CD4-positive, alpha-beta T cell (primary cell): ENCODE measurements at places on chromosomes 1 and 21. TPM values are rescaled to one million over a fixed set of nuclear protein-coding genes. Genes with fewer than 3 reads are reported as not detected.
A peak's percentile ranks its signal among the peaks of the same experiment; 100 is the strongest.

The NTRK1 gene
- total RNA-seq: 0.52 TPM

The RHBG gene
- not detected for total RNA-seq

The TXLNA gene
- total RNA-seq: 6.3 TPM

The MROH7 gene
- total RNA-seq: 0.19 TPM

The ADORA1 gene
- total RNA-seq: not detected

The TTC24 gene
- 5.7 TPM for total RNA-seq

The CD1E gene
- not detected for total RNA-seq

The CLCA2 gene
- total RNA-seq: not detected

The MTFR1L gene
- total RNA-seq: 28.0 TPM

The S100A9 gene
- 43.6 TPM for total RNA-seq

The SPRR4 gene
- not detected for total RNA-seq

The HES4 gene
- 30.9 TPM for total RNA-seq

The MAP10 gene
- total RNA-seq: 1.2 TPM

DNA sequence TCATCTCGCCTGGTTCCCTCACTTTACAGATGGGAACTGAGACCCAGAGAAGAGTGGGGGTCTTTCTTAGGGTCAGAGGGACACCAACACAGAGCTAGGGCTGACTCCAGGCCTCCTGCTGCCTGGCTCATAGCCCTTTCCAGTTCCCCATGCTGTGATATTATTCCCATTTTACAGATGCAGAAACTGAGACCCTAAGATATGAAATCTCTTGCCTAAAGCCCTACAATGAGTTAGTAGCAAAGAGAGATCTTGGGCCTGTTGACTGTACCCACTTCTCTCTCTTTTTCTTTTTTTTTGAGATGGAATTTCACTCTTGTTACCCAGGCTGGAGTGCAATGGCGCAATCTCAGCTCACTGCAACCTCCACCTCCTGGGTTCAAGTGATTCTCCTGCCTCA lies 49.9 kb downstream of the SLC9A1 start:
- H3K27me3 ChIP-seq: no peaks in the 10 kb centered on the region
- peaks cover 20% of the 10 kb centered on the region for H3K4me1 ChIP-seq
- H3K36me3 ChIP-seq: peaks cover 23% of the 10 kb centered on the region
- no peak overlapping the region for H3K4me3 ChIP-seq
- no peak overlapping the region for H3K27ac ChIP-seq

- H3K4me1 ChIP-seq: no peaks in the 10 kb centered on the region
- H3K36me3 ChIP-seq: no peaks in the 10 kb centered on the region
- H3K4me3 ChIP-seq: no peak overlapping the region
- no peak for DNase-seq
These were observed 96.7 kb upstream of the GADD45A start for GRCh38 chr1:67588178-67588855.

GRCh38 chr1:211935448-211935970 lies 99.8 kb downstream of the INTS7 start:
- DNase-seq: no peak
- no peak overlapping the region for H3K27ac ChIP-seq
- peaks cover 2% of the 10 kb centered on the region for H3K4me1 ChIP-seq
- no peak overlapping the region for H3K4me3 ChIP-seq
- H3K36me3 ChIP-seq: no peaks in the 10 kb centered on the region

DNA sequence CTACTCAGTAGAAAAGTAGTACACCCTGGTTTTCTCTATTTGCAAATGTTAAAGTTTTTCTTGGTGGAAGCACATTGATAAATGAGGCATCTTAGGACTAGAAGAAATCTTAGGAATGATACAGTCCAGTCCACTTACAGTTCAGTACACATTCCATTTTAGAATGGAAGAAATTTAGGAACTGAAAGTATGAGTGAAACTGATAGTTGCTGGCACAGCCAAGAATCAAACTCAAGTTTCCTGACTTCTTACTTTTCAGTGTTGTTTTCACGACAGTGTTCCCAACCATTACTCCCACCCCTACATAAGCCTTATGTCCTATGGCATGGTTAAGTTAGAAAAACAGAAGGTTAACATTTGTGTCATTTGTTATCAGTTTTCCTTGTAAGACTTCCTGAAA lies 258.5 kb downstream of the BACH1 start:
- no peak overlapping the region for H3K4me3 ChIP-seq
- DNase-seq: no peak
- no peaks in the 10 kb centered on the region for H3K27me3 ChIP-seq
- no peak overlapping the region for H3K27ac ChIP-seq
- H3K36me3 ChIP-seq: no peaks in the 10 kb centered on the region

GRCh38 chr1:205258719-205259118 lies 31.0 kb downstream of the TMCC2 start:
- no peaks in the 10 kb centered on the region for H3K36me3 ChIP-seq
- peaks cover 2% of the 10 kb centered on the region for H3K27me3 ChIP-seq
- no peak overlapping the region for H3K27ac ChIP-seq
- no peak overlapping the region for H3K4me3 ChIP-seq
- DNase-seq: no peak

GRCh38 chr1:159005676-159006075 lies 4.0 kb upstream of the IFI16 start:
- no peak overlapping the region for H3K27ac ChIP-seq
- H3K4me1 ChIP-seq: peaks cover 15% of the 10 kb centered on the region
- H3K36me3 ChIP-seq: no peaks in the 10 kb centered on the region
- DNase-seq: no peak

DNA sequence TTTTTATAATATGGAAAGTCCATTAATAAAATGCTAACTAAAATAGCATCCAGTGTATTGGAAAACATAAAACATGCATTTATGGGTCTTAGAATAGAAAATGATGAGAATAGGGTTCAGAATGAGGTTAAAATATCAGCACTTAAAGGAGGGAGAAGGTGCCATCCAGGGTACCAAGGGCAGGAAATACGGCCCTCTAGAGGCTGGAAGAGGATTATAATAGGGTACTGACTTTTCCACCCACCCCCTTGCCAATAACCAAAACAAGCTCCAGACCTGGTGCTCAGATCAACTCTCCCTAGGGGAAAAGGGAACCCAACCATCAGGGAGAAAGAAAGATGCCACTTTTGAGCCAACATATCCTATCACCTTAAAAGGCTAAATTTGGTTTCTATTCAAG lies 26.7 kb downstream of the ASTN1 start:
- H3K27ac ChIP-seq: no peak overlapping the region
- H3K4me3 ChIP-seq: no peak overlapping the region
- DNase-seq: no peak
- H3K27me3 ChIP-seq: no peaks in the 10 kb centered on the region

GRCh38 chr1:39107341-39108290 lies 81.5 kb downstream of the NDUFS5 start:
- H3K27ac ChIP-seq: no peak overlapping the region
- H3K27me3 ChIP-seq: no peaks in the 10 kb centered on the region
- H3K36me3 ChIP-seq: no peaks in the 10 kb centered on the region

DNA sequence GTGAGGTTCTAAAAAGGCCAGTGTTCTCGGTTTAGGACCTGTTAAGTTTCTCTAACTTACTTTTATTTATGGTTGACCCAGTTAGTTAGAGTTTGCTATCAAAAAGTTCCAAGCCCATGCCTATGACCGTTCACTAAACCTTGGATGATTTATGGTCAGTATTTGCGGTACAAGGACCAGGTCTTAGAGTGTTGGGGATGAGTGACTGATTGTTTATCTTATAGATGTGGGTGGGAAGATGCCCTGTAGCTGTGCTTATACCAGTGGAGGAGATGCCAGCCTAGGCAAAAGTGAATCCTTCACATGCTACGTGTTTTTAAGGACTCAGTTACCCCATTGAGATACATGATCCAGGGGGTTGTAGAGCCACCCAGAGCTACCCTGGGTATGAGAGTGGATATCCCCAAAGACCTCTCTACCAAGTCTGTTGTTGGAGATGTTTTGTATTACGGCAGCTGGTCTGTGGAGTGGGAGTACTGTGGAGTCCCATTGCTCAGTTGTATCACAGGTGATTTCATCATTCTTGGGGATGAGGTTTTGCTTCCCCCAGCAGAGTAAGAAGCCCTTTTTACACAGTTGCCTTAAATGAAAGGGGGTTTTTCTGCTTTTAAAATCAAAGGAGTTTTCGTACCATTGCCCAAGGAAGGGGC lies 2.1 kb downstream of the SLC22A15 start:
- H3K4me1 ChIP-seq: peaks cover 8% of the 10 kb centered on the region
- H3K4me3 ChIP-seq: no peak overlapping the region
- no peaks in the 10 kb centered on the region for H3K36me3 ChIP-seq
- no peak overlapping the region for H3K27ac ChIP-seq
- peaks cover 26% of the 10 kb centered on the region for H3K27me3 ChIP-seq
- DNase-seq: no peak

DNA sequence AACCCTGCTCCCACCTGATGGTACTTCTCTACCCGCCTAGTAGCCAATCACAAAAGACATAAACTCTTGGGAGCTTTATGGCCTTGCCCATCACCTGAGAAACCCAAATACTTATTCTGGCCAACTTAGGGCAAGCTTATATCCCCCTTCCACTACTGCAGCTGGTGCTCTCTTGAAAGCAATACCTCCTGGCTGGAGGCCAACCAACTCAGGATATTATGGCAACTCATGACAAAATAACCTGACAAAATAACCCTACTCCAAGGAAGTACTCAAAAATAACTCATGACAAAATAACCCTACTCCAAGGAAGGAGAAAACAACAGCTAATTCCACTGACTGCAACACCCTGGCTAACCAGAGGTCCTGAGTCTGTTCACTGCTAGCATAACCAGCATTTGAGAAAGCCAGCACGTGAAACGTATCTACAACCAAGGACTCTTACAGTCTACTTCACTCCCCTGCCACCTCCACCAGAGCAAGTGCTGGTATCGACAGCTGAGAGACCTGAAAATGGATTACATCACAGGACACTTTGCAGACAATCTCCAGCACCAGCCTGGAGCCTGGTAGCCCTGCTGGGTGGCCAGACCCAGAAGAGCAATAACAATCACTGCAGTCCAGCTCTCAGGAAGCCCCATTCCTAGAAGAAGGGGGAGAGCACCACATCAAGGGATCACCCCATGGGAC lies 179.9 kb downstream of the COL24A1 start:
- DNase-seq: no peak
- H3K27me3 ChIP-seq: no peaks in the 10 kb centered on the region
- no peak overlapping the region for H3K27ac ChIP-seq
- no peak overlapping the region for H3K4me3 ChIP-seq
- H3K4me1 ChIP-seq: no peaks in the 10 kb centered on the region

- DNase-seq: no peak
- peak overlapping the region; percentile 93 for H3K27ac ChIP-seq
- H3K4me3 ChIP-seq: peak overlapping the region; percentile 74
- no peaks in the 10 kb centered on the region for H3K27me3 ChIP-seq
These were observed 1.0 kb downstream of the TP53BP2 start for GRCh38 chr1:223844787-223845036.

DNA sequence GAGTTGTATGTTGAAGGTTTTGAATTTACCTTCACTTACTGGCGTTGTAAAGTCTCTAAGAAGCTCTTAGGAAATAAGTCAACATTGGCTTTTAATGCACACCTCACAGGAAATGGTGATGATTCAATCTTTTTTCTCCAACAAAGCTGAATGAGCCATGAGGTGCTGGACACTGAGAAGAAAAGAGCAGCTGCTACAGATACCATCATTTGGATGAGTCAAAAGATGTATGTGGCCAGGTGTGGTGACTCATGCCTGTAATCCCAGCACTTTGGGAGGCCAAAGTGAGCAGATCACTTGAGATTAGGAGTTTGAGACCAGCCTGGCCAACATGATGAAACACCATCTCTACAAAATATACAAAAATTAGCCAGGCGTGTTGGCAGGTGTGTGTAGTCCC lies 3.3 kb upstream of the IL23R start:
- peaks cover 3% of the 10 kb centered on the region for H3K27me3 ChIP-seq
- no peaks in the 10 kb centered on the region for H3K36me3 ChIP-seq
- peak; percentile 33 for DNase-seq
- no peak overlapping the region for H3K4me3 ChIP-seq

- H3K4me3 ChIP-seq: no peak overlapping the region
- no peak overlapping the region for H3K27ac ChIP-seq
- H3K4me1 ChIP-seq: no peaks in the 10 kb centered on the region
- H3K36me3 ChIP-seq: peaks cover 10% of the 10 kb centered on the region
- DNase-seq: no peak
- no peaks in the 10 kb centered on the region for H3K27me3 ChIP-seq
These were observed 72.6 kb upstream of the PGD start for GRCh38 chr1:10326251-10326650.

GRCh38 chr1:189149547-189150375 lies 1327.9 kb downstream of the BRINP3 start:
- no peak for DNase-seq
- H3K4me3 ChIP-seq: no peak overlapping the region
- no peaks in the 10 kb centered on the region for H3K36me3 ChIP-seq
- H3K27ac ChIP-seq: no peak overlapping the region
- H3K4me1 ChIP-seq: no peaks in the 10 kb centered on the region
- no peaks in the 10 kb centered on the region for H3K27me3 ChIP-seq

DNA sequence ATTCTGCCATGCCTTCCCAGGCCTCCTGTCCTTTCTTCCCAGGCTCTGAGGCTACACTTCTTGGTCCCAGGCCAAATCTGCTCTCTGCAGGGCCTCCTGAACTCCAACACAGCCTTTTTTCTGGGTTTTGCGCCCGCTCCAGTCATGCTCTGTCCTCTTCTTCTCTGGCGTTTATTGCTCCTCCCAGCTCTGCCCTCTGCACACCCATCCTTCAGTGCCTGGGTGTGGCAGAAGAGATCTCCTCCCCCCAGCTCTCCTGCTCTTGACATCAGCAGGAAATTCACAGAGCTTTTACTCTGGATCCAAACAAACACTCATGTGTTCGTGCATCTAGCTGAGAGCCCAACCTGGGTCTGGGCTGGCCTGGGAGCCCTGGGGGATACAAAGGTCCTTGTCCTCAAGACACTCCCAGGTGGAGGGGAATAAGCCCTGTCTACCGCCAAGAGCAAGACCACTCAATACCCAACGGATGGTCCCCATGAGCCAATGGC lies 22.9 kb upstream of the EPS8L3 start:
- peaks cover 48% of the 10 kb centered on the region for H3K4me1 ChIP-seq
- DNase-seq: no peak
- H3K36me3 ChIP-seq: no peaks in the 10 kb centered on the region
- no peaks in the 10 kb centered on the region for H3K27me3 ChIP-seq
- no peak overlapping the region for H3K27ac ChIP-seq

DNA sequence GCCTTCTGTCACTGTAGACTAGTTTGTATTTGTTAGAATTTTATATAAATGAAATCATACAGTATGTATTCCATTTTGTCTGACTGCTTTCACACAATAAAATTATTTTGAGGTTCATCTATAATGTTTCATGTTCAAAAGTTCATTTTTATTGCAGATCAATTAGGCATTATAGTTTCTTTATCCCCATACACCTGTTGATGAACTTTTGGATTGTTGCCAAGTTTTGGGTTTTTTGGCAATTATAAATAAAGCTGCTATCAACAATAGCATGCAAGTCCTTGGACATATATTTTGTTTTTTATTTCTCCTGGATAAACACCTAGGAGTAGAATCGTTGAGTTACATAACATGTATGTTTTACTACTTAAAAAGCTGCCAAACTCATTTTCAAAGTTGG lies 47.1 kb upstream of the FAM3B start:
- H3K27ac ChIP-seq: no peak overlapping the region
- no peaks in the 10 kb centered on the region for H3K36me3 ChIP-seq
- no peak for DNase-seq
- no peaks in the 10 kb centered on the region for H3K4me1 ChIP-seq
